Activated CD4-positive, alpha-beta T cell treated with anti-CD3 and anti-CD28 coated beads, Interleukin-2, amount 10 ng/mL, durations not matched to agents 7 days and 5 days (primary cell): ENCODE measurements at places on chromosomes 6 and 20. TPM values are rescaled to one million over a fixed set of nuclear protein-coding genes. Genes with fewer than 3 reads are reported as not detected.
A peak's percentile ranks its signal among the peaks of the same experiment; 100 is the strongest.

DNA sequence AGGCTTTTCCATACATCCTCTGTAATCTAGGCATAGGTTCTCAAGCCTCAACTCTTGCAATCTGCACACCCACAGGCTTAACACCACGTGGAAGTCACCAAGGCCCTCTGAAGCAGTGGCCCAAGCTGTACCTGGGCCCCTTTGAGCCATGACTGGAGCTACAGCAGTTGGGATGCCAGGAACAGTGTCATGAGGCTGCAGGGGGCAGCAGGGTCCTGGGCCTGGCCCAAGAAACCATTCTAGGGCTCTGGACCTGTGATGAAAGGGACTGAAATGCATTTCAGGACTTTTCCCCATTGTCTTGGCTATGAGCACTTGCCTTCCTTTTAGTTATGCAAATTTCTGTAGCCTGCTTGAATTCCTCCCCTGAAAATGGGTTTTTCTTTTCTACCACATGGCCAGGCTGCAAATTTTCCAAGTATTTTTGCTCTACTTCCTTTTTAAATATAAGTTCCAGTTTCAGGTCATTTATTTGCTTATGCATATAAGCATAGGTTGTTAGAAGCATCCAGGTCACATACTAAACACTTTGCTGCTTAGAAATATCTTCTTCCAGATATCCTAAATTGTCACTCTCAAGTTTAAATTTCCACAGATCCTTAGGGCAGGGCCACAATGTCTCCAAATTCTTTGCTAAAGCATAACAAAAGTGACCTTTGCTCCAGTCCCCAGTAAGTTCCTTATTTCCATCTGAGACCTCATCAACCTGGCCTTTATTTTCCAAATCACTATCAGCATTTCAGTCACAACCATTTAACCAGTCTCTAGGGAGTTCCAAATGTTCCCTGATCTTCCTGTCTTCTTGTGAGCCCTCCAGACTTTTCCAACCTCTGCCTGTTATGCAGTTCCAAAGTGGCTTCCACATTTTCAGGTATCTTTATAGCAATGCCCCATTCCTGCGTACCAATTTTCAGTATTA, 48.6 kb upstream of the CD2AP start:
- DNase-seq = no peak

DNA sequence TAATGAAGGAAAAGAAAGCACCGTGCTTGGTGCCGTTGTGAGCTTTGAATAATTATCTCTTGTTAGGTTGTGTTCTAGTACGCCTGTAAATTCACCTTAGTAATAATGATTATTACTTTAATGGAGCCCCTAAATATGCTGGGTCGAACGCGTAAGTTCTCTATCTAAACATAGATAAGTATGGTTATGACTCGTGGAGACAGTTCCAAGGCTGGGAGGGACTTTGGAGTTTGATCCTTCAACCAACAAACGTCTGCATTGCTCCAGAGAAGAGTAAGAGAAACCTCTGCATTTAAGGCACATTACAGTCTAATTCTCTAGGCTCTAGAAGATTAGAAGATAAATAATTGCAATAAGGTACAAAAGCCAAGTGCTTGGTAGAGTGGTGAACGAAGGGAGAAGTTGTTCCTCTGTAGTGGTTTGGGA, 514 bp downstream of the ACOT13 start:
- peak; percentile 14 for DNase-seq

- DNase-seq = no peak
These were observed 750 bp upstream of the PAK5 start for GRCh38 chr20:9839626-9840025.

The NKX2-2 gene
- total RNA-seq = not detected

The ULBP3 gene
- 1.0 TPM for total RNA-seq
